ENCODE measurements at places on chromosomes 12 and 14.
A peak's percentile ranks its signal among the peaks of the same experiment; 100 is the strongest.

- DNase-seq: no peak
Measured at GRCh38 chr12:130371296-130371695, 33.6 kb downstream of the PIWIL1 start.

DNA sequence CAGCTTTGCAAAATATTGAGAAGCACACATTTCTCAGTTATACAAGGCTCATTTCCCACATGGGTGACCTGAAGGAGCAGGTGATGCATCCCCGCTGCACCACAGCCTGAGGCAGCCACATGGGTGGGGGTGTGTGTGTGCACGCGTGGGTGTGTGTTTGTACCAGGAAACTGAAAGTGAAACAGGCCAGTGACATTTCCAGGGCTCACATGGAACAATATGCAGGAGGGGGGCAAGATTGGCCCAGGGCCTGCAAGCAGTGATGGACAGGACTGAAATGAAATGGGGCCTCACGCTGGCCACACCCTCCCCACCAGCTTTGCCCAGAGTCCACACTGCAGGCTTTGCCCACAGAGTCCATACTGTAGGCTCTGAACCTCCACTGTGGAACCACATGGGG is 154.2 kb upstream of the PARP11 start:
- no peak for DNase-seq

- DNase-seq: no peak
Measured at GRCh38 chr12:115337693-115338543, 653.9 kb upstream of the TBX3 start.

DNA sequence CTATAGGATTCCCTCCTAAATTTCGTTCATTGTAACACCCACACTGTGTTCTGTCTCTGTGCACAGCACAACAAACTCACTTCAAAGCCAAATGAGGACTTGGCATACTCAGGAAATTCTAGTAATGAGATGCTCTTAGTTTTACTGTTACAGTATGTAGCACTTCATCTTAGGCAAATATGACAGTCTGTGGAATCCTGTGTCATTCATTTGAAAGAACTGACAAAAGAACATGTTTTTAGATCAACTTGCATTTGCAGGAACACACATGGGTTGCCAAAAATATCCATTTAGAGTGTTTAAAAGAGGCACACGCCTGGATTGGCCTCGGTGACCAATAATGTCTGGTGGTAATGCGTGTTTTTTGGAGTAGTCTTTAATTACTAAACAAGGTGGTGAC is 56.5 kb downstream of the PDE3A start:
- no peak for DNase-seq

- no peak for DNase-seq
Measured at GRCh38 chr14:34075042-34075744, 124.3 kb upstream of the EGLN3 start.

- DNase-seq: no peak
Measured at GRCh38 chr14:105839425-105840265, 313.3 kb downstream of the TMEM121 start.

DNA sequence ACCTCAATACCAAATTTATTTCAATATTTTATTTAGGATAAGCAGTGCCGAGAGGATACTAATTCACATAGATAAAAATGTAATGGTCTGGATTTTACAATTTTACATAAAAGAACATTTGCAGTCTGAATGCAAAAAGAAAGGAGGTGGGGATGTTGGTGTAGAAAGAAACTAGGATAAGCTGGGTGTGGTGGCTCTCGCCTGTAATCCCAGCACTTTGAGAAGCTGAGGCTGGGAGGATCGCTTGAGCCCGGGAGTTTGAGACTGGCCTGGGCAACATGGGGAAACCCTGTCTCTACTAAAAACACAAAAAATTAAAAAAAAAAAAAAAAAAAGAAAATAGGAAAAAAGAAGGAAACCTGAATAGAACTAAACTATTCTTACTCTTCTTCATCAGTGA is 16.9 kb downstream of the SYCP3 start:
- no peak for DNase-seq

DNA sequence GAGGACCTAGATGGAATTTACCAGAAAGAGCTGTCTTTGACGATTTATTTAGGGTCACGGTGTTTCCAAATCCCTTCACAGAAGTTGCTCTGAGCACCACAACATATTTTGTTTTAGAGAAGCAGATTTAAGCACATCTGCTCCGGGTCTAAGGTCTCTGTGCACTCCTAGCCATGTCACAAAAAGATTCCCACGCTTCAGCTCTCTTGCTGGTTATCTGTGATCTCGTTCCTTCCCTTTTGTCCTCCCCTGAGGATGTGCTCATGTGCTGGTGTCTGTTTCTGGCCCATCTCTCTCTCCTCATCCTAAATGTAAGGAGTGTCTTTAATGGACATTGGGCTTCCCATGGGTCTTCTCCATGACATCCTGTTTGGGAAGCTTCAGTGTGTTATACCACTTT is 53.7 kb upstream of the GNPNAT1 start:
- DNase-seq: no peak

GRCh38 chr12:119528241-119528640 is 65.3 kb upstream of the TMEM233 start:
- DNase-seq: no peak

- DNase-seq: no peak
Measured at GRCh38 chr12:115837220-115837619, 440.3 kb downstream of the MED13L start.

- peak; percentile 76 for DNase-seq
Measured at GRCh38 chr12:94147991-94148738, at the start of gene PLXNC1. Gene PLXNC1 (plus strand): TSS chr12:94148577. CDS start chr12:94148972, 395 bp downstream.

DNA sequence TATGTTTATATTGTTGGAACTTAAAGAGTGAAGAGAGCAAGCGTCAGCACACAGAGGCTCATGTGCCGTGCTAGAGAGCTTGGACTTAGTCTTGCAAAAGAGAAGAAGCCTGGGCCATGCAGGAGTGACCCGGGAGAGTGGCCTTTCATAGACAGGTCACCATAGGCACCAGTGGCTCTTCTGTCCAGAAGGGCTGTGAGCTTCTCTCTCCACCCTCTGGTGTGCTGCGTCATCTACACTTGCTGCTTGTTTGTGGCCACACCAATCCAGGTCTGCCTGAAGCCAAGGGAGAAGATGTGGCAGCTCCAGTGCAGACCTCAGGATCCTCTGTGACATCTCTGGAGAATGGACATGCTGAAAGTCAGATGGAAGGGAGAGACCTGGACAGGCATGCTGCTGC is 74.4 kb downstream of the NTF3 start:
- DNase-seq: no peak

DNA sequence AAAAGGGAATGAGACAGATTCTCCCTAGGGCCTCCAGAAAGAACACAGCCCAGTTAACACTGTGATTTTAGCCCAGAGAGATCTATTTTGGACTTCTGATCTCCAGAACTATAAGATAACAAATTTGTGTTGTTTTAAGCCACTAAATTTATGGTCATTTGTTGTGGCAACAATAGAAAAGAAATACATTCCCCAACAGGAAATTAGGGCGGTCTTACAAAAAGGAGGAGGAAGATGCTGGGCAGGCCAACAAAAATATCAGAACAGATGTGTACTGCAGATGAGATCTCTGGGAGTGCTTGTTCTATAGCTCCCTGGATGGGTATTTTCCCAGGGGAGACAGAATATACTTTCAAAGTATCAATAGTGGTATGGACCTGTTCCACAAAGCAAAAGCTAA is 32.0 kb upstream of the SOCS2 start:
- DNase-seq: no peak

DNA sequence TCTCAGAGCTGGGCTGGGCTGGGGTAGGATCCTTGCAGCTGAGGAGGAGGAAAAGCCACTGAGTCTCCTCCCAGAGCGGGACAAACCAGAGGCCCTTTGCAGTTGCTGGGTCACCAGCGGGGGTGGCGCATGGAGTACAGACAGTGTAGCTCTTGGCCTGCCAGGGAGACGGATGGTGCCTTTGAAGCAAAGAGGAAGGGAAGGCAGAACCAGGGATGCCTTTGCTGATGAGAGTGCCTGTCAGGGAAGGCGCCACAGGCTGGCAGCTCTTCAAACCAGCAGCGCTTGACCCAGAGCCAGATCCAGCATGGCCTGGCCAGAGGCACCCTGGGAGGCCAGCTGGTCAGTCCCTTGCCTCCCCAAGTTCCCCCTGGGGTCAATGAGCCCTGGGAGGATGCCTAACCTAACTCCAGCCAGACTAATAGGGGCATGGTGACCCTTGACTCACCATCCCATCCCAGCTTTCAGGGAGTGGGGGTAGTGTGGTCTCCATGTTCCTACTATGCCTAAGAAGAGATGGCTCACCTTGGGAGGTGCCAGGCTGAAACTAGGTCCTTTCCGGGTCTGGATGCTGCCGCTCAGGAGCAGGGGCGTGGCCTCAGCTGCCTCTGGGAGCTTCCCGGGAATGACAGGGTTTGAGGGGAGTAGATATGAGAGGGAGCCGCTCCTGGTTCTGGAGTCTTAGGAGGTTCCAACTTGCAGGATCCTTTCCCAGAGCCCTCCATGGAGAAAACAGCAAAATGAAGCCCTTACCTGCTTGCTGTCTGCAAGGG is 19.8 kb downstream of the VASH1 start:
- DNase-seq: no peak

GRCh38 chr14:84819528-84819927 is 710.4 kb upstream of the FLRT2 start:
- DNase-seq: no peak

GRCh38 chr12:51579321-51579850 is 11.6 kb upstream of the SCN8A start:
- DNase-seq: no peak

- DNase-seq: no peak
Measured at GRCh38 chr14:21073921-21074320, 3.8 kb downstream of the ARHGEF40 start.

- DNase-seq: no peak
Measured at GRCh38 chr12:47591795-47592194, 114.0 kb downstream of the RPAP3 start.

GRCh38 chr14:41285186-41285748 is 321.4 kb upstream of the LRFN5 start:
- DNase-seq: peak; percentile 1

DNA sequence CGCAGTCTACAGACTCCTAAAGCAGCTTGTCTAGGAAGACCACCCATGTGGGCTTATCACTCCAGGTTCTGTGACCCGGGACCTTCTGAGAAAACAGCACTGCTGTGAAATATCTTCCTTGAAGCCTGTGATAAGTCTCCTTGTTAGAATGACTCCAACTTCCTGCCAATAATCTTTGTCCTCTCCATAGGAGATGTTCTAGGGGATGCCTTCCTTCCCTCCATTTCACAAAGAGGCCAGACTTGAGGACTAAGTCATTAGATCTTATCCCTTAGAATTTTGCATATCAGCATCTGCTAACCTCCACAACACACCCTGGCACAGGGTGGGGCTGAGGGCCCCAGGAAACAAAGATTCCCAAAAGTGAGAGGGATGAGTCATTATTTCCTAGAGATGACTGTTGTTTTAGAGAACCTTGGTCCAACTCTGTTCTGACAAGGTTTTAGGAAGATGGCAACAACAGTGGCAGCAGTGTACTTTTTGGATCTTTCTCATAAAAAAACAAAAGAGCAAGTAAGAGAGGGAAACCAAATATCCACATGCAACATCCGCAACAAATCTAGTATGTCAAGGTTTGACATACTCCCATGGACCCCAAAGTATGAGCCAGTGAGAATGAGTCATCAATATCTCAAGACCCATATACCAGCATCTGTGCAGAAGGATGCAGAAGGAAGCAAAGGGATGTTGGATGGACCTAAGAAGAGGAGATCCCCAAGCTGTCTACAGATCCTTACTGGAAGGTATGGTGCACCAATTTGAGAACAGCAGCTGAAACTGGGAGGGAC is 6.0 kb downstream of the LTB4R start:
- no peak for DNase-seq

- no peak for DNase-seq
Measured at GRCh38 chr12:118463677-118464076, 87.3 kb downstream of the SUDS3 start.

DNA sequence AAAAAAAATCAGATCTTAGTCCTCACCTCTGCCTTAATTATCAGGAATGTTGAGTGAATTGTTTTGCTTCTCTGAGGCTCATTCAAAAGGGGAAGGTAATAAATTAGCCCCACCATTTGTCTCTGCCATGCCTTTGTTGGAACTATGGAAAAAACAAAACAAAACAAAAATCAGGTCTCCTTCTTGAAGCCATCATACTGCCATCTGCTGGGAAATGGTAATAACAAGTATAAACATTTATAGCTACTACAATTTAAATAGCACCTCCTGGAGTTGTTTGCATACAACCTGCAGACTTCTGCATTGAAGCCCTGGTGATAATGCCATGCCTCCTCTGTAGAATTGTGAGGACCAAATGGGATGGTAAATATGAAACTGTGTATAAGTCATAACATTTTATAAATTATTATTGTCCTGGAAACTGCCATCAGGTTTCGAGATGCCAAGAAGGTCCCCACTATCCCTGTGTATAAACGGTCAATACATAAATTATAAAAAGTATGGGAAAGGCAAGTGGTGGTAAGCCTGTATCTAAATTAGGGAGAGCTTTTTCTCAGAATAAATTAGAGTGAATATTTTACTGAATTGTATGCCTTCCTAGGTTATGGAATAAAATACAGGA is 87.2 kb upstream of the FGD4 start:
- peak; percentile 68 for DNase-seq

DNA sequence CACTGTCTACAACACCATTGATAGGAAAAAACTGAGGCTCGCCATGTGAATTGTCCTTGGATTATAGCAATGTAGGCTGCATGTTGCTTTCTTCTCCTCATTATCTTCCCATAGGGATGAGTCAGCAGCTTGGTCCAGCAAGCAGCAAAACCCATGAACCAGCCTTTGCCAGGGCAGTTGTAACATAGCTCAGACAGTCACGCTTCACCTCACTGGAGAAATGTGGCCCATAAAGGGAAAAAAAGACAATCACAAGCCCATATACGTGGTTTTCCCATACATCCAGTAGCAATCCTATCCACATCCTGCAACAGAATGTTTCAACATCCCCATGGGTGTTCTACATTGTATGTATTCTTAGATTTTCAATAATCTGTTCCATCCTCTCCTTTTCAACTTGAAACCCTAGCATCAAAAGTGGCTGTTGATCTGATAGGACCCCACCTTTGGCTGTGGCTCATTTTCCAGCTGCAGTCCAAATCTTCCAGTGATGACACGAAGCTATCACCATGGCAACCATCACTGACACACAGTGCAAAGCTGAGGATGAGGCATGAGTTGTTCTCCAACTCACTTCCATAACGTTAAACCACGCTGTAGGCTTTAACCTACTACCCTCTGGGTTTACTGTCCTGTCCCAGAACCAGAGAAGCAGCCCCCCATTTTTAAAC is 34.0 kb downstream of the GRIN2B start:
- no peak for DNase-seq

- no peak for DNase-seq
Measured at GRCh38 chr14:20809917-20810316, 7.3 kb upstream of the RNASE1 start.

DNA sequence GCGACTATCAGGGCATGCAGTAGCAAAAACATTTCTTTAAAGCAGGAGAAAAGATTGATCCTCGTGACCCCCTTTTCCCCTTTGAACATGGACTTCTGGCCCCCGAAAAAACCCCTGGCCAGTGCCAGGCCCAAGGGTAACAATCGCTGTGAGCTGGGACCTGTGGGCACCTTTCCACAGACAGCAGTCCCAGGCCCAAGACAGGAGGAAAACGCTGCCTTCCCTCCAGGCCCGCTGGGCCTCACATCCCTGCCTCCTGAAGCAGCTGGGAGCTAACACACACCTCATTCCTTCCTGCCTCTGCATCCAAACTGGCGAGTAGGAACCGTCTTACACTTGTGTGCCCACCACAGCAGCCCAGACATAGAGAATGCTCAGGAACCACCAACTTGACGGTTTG is 1.2 kb downstream of the VWF start:
- no peak for DNase-seq

Measured in erythroblast (primary cell).